ENCODE measurements at places on chromosomes 4 and X. TPM values are rescaled to one million over a fixed set of nuclear protein-coding genes. Genes with fewer than 3 reads are reported as not detected.

GRCh38 chrX:153776120-153776599, 4.7 kb upstream of the SRPK3 start:
- DNase-seq = no peak
- H3K27me3 ChIP-seq = no peaks in the 10 kb centered on the region
- H3K36me3 ChIP-seq = no peaks in the 10 kb centered on the region

Gene SH2D1A
- total RNA-seq = not detected

DNA sequence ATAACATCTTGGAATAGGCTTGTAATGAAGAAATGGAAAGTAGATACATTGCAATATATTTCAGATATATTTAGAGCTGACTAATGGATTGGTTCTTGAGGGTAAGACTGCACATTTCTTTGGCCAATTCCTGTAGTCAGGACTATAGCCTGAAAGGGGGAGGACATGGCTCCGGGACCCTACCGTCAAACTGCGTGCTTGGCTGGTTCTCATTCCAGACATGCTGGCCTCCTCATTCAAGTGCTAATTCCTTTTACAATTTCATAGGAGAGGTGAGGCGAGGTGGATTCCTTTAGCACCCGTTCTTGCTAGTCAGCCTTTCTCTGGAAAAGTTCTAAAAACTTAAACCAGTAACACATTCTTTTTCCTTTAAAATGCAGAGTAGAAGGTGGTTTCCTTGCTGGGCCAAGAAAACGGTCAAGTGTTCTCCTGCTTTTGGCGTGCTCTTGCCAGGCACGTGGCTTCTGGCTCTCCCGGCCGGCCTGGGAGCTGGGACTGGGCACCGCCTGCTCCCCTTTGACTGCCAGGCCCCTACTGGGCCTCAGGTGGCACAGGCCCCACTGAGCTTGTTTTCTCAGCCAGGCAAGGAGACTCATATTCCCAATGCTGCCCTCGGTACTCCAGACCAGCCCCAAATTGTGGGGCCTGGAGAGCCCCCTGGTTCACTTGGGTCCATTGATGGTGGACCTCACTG, 167.2 kb downstream of the STK32B start:
- no peaks in the 10 kb centered on the region for H3K36me3 ChIP-seq
- H3K4me1 ChIP-seq = no peaks in the 10 kb centered on the region
- no peak for DNase-seq

DNA sequence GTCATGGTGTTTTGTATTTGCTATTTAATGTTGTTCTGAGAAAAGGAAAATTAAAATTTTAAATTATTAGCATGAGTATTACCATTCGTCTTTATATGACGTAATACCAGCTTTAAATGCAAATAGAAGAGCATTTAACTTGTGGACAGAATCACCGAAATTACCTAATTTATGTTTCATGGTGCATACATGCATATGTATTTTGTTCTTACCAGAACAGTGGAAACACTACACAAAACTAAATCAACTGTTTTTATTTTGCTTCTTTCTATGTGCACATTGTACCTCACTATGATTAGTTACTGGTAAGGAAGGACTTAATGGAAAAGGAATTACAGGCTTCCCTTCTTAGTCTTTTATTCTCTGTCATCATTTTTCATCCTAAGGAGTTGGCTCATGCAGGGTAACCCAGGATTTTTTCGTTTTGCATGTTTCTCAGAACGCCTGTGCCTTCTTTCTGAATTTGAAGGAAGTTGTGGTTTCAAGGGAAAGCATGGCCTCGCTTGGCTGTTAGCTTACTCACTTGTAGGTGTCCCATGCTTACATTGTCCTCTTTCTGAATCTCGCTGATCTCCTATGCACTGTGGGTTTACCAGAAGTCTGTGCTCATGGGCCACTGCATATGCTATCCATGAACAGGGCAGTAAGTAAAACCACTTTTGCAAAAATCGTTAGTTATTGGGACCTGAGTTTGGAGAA, 300.0 kb upstream of the PUDP start:
- no peaks in the 10 kb centered on the region for H3K4me1 ChIP-seq
- H3K4me3 ChIP-seq = no peak overlapping the region
- H3K27ac ChIP-seq = no peak overlapping the region
- no peaks in the 10 kb centered on the region for H3K27me3 ChIP-seq
- no peaks in the 10 kb centered on the region for H3K36me3 ChIP-seq

GRCh38 chr4:76725039-76725438, 172.9 kb downstream of the SOWAHB start:
- no peaks in the 10 kb centered on the region for H3K27me3 ChIP-seq
- H3K4me1 ChIP-seq = peaks cover 34% of the 10 kb centered on the region
- H3K27ac ChIP-seq = peak overlapping the region; percentile 52
- DNase-seq = no peak

DNA sequence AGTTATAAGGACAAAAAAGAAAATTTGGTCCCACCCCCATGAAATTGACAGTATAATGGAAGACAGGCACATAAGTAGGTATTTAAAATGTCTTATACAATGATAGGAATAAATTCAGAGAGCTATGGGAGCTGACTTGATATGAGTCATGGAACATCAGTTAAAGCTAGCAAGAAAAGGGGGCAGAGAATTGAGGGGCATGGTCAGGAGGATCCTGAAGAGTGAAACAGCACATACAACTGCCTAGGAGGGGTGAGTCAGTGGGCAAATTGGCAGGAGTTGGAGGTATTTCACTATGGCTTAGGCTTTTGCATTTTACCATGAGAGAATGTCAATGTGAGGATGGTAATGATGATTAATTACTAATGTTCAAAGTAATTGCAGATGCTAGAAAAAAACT, 95.4 kb upstream of the BANK1 start:
- H3K4me1 ChIP-seq = no peaks in the 10 kb centered on the region
- no peak for DNase-seq
- H3K36me3 ChIP-seq = no peaks in the 10 kb centered on the region

DNA sequence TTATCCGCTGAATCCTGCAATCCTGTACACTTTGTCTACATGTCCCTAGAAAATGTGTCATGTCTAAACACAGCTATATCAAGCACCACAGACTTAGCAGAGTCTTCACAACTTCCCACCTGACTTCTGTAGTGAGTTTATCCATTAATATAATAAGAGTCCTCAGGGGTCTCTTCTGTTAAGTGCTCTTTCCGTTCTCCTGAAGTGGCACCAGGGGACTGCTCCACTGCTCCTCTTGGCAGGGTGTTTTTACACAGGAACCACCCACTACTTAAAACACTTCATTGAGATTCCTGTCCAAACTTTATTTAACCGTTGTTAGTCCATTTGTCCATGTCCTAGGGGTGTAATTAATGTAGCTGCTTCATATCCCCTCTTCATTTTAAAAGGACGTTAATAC, 1000.4 kb downstream of the STPG2 start:
- H3K27ac ChIP-seq = no peak overlapping the region
- no peak overlapping the region for H3K4me3 ChIP-seq
- no peak for DNase-seq
- no peaks in the 10 kb centered on the region for H3K36me3 ChIP-seq

GRCh38 chrX:136250191-136251040, 784 bp downstream of the MAP7D3 start:
- no peaks in the 10 kb centered on the region for H3K27me3 ChIP-seq
- H3K27ac ChIP-seq = peak overlapping the region; percentile 44
- H3K4me1 ChIP-seq = no peaks in the 10 kb centered on the region
- H3K36me3 ChIP-seq = no peaks in the 10 kb centered on the region
- peak overlapping the region; percentile 59 for H3K4me3 ChIP-seq

DNA sequence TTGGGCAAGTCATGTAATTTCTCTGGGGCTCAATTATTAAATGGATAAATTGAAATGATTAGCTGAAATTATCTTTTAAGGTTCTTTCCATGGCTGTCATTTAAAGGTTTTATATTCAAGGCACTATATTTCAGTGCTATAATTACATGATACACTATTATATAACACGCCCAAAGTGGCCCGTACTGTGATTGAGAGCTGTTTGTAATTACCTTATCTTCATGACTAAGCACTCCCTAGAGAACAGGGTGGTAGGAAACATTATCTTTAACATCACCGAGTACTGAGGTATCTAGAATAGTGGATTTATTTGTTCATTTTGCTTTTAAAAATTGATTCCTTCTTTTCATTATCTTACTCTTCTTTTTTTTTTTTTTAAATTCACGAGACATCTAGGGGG, 79.0 kb downstream of the DIAPH2 start:
- no peaks in the 10 kb centered on the region for H3K27me3 ChIP-seq
- no peak overlapping the region for H3K27ac ChIP-seq
- DNase-seq = no peak
- H3K4me1 ChIP-seq = no peaks in the 10 kb centered on the region
- H3K36me3 ChIP-seq = no peaks in the 10 kb centered on the region

DNA sequence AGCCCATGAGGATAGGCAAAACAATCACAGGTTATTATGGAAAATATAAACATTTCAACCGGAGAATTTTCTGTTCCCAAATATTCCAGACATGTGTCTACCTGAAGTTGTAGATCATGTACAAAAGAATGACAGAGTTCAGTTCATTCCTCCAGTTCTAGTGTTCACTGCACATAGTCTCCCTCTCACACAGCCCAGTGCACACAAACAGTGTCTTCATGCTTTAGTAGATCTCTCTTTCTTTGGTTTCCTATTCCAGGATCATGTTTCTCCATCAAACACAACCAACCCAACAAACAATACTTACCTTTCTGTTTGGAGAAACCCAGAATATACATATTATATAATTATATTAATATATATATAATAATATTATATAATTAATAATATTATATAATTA, 671.9 kb downstream of the TRIML1 start:
- DNase-seq = no peak
- no peak overlapping the region for H3K27ac ChIP-seq
- H3K4me1 ChIP-seq = no peaks in the 10 kb centered on the region
- no peak overlapping the region for H3K4me3 ChIP-seq
- no peaks in the 10 kb centered on the region for H3K27me3 ChIP-seq
- H3K36me3 ChIP-seq = no peaks in the 10 kb centered on the region

Gene DMP1
- not detected for total RNA-seq

Gene ADAM29
- total RNA-seq = not detected

GRCh38 chrX:84441143-84441542, 61.1 kb downstream of the HDX start:
- H3K4me3 ChIP-seq = no peak overlapping the region
- H3K36me3 ChIP-seq = no peaks in the 10 kb centered on the region
- H3K27me3 ChIP-seq = no peaks in the 10 kb centered on the region
- H3K27ac ChIP-seq = no peak overlapping the region
- H3K4me1 ChIP-seq = no peaks in the 10 kb centered on the region

DNA sequence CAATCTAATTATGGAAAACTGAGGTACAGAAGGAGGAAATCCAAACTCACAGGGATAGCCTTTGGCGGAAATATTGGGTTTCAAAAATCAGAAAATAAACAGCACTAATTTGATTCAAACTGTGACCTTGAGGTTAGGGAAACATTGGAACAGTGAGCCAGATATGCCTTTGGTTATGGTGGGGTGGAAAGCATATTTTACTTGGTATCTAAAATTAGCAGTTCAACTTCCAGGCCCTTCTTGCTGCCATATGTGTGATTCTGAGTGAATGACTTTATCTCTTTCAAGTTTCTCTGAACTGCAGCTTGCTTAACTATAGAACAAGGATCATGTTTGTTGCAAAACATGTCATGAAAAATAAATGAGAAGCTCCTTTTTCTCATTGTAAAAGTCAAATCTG, 240.9 kb upstream of the VEGFC start:
- no peak overlapping the region for H3K4me3 ChIP-seq
- no peaks in the 10 kb centered on the region for H3K36me3 ChIP-seq
- H3K4me1 ChIP-seq = no peaks in the 10 kb centered on the region
- no peaks in the 10 kb centered on the region for H3K27me3 ChIP-seq

- peaks cover 19% of the 10 kb centered on the region for H3K4me1 ChIP-seq
- no peak overlapping the region for H3K4me3 ChIP-seq
- no peak overlapping the region for H3K27ac ChIP-seq
Measured at GRCh38 chr4:26206339-26206738, 114.5 kb upstream of the RBPJ start.

GRCh38 chr4:113122066-113122465, 72.6 kb downstream of the ANK2 start:
- DNase-seq = no peak
- H3K4me3 ChIP-seq = no peak overlapping the region
- H3K4me1 ChIP-seq = no peaks in the 10 kb centered on the region
- H3K27ac ChIP-seq = no peak overlapping the region
- no peaks in the 10 kb centered on the region for H3K36me3 ChIP-seq
- H3K27me3 ChIP-seq = no peaks in the 10 kb centered on the region

DNA sequence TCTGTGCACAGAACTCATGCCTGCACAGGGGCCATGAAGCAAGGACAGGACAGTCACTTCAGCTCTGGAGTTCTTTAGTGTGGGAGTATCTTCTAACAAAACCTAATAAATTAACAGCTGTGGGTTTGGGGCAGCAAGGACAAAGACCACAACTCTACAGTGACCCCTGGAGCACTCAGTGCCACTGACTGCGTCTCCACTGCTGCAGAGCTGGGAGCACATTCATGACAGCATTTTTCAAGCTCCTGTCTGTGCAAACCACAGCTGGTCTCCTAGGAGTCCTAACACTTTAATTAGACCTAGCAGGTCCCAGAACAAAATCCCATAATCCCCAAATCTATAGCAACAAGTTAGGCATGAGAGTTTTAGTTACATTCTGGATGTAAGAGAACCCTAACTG, 76.5 kb downstream of the RTL9 start:
- no peak overlapping the region for H3K4me3 ChIP-seq
- no peaks in the 10 kb centered on the region for H3K36me3 ChIP-seq
- no peak overlapping the region for H3K27ac ChIP-seq
- no peaks in the 10 kb centered on the region for H3K4me1 ChIP-seq

Gene MAGEB2
- total RNA-seq = not detected

- H3K4me1 ChIP-seq = no peaks in the 10 kb centered on the region
- H3K4me3 ChIP-seq = no peak overlapping the region
- H3K27ac ChIP-seq = no peak overlapping the region
- H3K36me3 ChIP-seq = no peaks in the 10 kb centered on the region
- no peak for DNase-seq
Measured at GRCh38 chrX:64885850-64886249, 90.4 kb downstream of the ZC4H2 start.

Gene MSX1
- total RNA-seq = 0.61 TPM

Gene AR
- 18.5 TPM for total RNA-seq

Gene PDGFC
- 8.7 TPM for total RNA-seq

Gene RPA4
- total RNA-seq = 0.53 TPM

- no peak overlapping the region for H3K27ac ChIP-seq
- H3K4me3 ChIP-seq = no peak overlapping the region
- H3K4me1 ChIP-seq = no peaks in the 10 kb centered on the region
- no peak for DNase-seq
Measured at GRCh38 chr4:108890484-108890881, 127.6 kb upstream of the ETNPPL start.

- H3K27ac ChIP-seq = peak overlapping the region; percentile 40
- no peak for DNase-seq
- H3K27me3 ChIP-seq = no peaks in the 10 kb centered on the region
- no peaks in the 10 kb centered on the region for H3K36me3 ChIP-seq
Measured at GRCh38 chr4:69727426-69727825, 33.0 kb downstream of the SULT1B1 start.

DNA sequence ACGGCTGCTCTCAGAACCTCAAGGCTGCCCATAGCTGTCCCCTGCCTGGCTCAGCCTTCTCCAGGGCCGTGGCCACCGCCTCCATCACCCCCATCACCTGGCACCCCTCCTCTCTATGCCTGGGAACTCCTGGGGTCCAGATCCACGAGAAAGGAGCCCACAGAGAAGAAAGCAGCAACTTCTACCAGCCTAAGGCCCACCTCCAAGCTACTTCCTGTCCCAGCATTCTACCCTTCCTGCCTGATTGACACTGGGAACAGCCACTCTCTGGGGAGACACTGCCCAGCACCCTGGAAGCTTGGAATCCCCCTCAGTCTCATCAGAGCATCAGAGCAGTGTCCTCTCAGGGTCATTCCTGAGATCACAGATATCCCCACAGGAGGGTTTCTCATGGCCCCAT, 36.9 kb upstream of the PROM1 start:
- H3K4me3 ChIP-seq = no peak overlapping the region
- H3K27me3 ChIP-seq = no peaks in the 10 kb centered on the region
- no peak overlapping the region for H3K27ac ChIP-seq
- no peaks in the 10 kb centered on the region for H3K36me3 ChIP-seq
- DNase-seq = no peak
